Activated T-cell treated with anti-CD3 and anti-CD28 coated beads for 24 hours (primary cell): ENCODE measurements at places on chromosomes 2 and 18.

GRCh38 chr2:57990118-57990725 is 56.4 kb upstream of the VRK2 start:
- DNase-seq: no peak

GRCh38 chr18:73980289-73980979 is 167.2 kb downstream of the FBXO15 start:
- DNase-seq: no peak

- DNase-seq: no peak
These were observed 318.8 kb upstream of the TMEFF2 start for GRCh38 chr2:192513575-192513974.

DNA sequence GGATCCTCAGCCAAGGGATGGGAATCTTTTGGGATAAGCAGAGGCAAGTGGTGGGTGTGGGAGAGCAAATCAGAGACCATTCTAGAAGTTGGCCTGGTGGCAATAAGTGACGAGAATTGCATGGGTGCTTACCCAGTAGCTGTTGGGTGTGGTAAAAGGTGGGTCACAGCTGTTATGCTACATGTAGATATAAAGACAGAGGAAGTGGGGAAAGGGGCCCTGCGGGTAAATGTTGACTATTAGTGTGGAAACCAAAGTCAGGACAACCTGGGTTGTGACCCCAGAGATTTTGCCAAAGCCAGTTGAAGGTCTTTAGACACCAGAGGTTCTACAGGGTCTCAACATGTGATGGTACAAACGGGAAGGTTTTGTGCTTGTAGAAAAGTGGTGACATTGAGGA is 443.6 kb upstream of the HNRNPA3 start:
- no peak for DNase-seq

GRCh38 chr2:106358081-106358480 is 110.1 kb downstream of the RGPD3 start:
- no peak for DNase-seq

DNA sequence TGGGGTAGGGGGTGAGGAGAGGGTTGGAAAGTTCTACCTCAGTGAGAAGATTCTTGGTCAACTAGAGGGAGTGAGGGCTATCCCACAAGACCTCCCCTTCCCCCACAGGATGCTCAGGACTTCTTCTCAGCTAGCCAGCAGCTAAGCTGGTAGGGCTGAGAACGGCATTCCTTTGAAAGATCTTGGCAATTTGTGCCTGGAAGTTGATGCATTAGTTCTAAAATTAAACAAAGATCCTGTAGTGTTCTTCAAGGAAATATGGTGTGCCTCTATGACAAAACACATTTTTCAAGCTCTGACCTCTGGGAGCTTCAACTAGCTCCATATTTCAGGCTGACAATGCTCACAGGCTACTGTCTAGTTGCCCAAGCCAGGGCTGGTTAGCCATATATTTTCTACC is 2.3 kb downstream of the LYPD1 start:
- DNase-seq: no peak

- DNase-seq: no peak
These were observed 289.5 kb downstream of the SLC4A3 start for GRCh38 chr2:219916726-219917440.

DNA sequence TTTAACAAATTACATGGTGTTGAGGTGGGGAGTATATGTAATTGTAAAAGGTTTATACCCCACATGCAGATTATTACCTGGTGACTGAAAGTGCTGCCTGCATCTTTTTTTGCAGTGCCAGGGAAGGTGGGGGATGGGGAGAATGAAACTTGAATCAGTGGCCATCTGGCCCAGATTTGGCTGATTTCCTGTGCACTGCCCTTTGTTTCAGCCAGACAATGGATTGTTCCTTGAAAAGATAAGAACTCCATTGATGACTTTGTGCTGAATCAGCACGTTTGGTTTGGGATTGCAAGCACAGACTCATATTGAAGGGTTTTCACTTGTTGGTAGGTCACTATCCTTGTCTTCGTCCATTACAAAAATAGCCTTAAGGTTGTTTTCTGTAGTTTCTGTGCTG is 20.9 kb downstream of the GREB1L start:
- no peak for DNase-seq

- DNase-seq: no peak
These were observed 14.8 kb downstream of the RELCH start for GRCh38 chr18:62201870-62202269.

DNA sequence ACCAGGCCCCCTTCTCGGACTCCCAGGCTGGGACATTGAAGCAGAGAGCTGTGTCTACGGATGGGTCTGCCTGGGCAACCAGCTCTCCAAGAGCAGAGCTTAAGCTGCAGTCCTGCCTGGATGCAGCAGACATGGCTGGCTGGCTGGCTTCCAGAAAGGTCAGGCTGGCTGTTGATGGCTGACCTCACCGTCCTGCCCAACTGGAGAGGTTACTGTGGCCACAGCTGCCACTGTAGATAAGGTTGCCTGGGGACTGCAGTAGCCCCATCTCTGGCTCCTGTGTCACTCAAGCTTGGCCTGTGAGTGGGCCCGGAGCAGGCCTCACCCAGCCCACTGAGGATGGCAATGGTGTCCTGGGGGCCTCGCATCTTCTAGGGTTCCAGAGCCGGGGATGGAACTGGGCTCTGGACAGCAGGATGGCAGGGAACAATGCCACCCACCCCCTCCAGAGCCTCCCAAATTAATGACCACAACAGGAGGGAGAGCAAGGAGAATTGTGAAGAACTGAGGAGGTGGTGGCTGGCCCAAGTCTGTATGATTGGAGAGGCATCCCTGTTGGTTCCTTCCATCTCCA is 37.0 kb upstream of the FOSL2 start:
- no peak for DNase-seq

GRCh38 chr2:8526403-8526696 is 155.5 kb upstream of the ID2 start:
- DNase-seq: no peak

- no peak for DNase-seq
These were observed 207.4 kb downstream of the CBLN2 start for GRCh38 chr18:72336786-72337185.

GRCh38 chr2:51710222-51710621 is 678.3 kb upstream of the NRXN1 start:
- DNase-seq: no peak

DNA sequence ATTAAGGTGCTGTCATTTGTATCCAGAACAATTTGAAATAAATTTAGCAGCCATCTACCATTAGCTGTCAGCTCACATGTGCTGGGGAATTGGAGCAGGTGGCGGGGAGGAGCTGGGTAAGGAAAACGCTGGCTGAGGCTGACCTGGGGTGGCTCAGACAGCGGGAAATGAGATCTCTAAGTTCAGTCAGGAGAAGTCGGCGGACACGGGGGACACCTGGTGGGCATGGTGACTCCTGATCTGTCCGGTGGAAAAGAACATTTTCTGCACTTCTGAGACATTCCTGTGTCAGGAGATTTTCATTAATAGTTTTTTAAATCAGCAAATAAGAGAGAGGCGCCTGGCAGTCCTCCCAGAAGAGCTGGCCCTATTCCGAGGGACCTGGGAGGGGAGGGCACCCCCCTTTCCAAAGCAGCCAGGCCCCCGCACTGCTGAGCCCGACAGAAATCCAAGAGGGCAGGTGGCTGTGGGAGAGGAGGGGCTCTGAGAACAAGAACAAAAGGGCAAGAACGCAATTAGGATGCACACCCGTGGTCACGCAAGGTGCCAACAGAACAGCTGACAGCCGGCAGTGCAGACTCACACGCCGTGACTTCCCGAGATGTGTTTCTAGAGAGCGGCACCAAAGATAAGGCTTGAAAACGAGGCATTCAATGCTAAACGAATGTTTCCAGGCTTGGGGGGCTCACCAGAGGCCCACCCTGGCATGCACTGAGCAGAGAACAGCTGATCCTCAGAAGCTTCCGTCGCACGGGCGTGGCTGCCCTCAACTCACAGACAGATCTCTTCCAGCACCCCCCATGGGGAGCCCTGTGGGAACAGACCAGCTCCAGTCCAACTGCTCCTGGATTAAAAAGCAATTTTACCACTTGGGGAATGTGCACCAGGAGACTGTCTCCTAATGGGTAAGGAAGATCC is 26.4 kb downstream of the SLC66A2 start:
- DNase-seq: no peak

GRCh38 chr18:53886058-53886457 is 338.4 kb downstream of the MBD2 start:
- no peak for DNase-seq

GRCh38 chr2:239717319-239717675 is 307.8 kb downstream of the NDUFA10 start:
- DNase-seq: no peak

DNA sequence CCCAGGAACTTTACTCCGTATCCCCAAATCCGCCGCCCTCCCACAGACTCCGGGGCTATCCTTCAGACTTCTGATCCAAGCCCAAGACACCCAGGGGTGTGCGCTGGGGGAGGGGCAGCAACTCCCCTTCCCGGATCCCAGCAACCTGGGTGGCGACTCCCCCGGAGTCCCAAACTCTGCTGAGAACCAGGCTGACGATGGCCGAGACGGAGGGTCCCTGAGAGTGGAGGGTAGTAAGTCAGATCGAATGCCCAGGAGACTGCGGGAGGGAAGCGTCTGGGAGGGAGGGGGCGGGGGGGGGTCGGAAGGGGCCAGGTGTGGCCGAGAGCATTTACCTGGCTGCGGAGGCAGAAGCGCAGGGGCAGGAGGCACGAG is 7.0 kb upstream of the TNS1 start:
- no peak for DNase-seq

GRCh38 chr2:118607641-118608040 is 239.8 kb downstream of the EN1 start:
- no peak for DNase-seq

GRCh38 chr18:13235981-13236380 is 17.4 kb downstream of the LDLRAD4 start:
- DNase-seq: no peak

DNA sequence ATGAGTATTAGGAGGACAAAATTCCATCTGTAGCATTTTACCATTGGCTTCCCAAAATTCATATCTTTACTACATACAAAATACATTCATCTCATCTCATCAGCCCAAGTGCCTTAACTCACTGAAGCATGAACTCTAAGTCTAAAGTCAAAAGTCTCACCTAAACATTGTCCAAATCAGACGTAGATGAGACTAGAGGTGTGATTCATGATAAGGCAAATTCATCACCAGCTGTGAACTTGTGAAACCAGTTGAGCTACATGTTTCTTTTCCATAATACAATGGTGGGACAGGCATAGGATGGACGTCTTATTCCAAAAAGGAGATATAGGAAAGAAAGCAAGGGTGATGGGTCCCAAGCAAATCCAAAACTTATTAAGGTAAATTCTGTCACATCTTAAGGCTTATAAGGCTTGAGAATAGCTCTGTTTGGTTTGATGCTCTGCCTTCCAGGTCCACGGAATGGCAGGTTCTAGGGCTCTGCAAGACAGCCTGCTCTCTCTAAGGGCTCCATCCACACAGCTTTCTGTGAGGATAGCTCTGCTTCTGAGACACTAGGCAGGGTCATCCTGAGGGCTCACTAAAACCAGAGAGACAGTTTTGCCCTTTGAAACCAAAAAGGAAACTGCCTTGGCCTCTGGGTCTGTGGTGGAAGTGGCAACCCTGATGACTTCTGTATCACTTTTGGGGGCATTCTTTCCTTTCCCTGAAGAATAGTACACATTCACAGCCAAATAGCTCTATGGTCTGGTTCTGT is 9.6 kb downstream of the IFIH1 start:
- no peak for DNase-seq

- no peak for DNase-seq
These were observed 8.6 kb downstream of the OSBPL6 start for GRCh38 chr2:178202927-178203326.

DNA sequence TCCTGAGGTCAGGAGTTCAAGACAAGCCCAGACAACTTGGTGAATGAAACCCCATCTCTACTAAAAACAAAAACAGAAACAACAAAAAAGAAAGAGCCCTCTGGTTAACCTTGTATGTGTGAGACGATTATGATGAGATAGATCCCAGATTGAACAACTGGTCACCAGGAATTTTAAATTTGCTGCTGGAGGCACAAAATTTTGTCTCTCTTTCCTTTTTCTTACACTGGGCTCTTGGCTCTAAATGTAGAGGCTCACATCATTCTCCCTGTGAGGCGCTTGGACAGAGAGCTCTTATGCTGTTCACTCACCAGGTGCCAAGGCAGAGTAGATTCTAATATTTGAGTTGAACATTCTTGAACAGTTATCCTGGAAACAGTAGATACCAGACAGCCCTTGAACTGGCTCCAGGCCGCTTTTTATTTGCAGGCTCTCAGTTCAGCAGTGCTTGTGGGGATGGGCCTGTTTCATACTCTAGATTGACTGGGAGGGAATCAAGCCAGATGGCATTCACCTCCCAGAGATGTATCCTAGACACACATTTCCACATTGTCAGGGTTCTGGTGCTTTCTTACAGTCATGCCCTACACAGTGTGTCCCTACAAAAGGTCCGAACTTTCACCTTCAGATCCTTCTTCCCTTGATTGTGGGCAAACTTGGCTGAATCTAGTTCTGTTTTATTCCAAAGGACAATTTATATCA is 1159.6 kb downstream of the RPIA start:
- no peak for DNase-seq

DNA sequence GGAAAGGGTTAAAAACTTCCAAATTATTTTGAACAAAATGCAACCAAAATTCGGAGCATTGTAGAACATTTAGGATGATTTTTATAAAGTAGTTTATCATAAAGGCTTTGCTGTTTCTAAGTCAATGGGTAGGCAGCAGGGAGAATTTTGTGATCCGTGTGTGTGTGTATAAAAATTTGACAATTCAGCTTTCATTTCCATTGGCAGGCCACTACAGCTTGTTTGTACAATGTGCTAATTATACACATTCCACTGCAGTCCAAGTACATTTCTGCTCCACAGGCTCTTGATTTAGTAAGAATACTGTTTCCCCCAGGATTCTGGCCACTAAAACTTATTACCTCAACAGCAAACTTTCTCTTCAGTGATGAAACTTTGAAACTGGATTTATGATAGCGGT is 71.8 kb upstream of the LTBP1 start:
- no peak for DNase-seq

DNA sequence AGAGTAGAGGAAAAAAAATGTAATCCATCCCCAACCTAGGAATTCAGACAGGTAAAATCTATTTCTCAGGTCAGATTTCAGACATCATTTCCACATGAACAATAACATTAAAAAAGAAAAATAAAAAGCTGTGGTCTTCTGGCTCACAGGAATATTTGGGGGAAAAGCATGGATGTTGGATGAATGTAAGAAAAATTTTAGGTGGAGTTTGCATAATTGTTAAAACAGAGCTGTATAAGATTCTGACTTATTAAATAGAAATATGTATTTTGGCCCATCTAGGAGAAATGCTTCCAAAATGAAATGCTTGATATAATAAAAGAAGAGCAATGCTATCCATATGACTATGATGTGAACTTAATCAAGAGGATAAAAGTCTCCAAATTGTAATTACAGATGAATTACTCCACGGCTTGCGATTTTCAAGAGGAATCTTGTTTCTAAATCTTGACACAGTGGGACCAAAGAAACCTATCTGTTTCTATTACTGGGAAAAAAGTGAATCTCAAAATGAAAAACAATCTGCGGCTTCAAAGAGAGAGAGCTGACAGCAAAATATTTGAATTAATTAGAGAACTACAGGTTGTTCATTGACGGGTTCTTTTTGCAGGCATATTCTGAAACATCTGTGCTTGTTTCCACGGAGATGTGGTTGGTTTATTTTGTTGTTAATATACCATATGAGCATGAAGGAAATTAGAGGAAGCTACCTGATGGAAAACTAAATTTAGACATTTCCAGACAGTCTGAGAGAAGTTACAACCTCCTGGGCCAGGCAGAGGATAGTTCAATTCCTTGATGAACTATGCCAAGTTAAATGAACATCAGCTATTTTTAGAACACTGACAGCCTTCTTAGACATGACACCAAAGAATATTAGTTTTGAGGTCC is 468.7 kb downstream of the PID1 start:
- no peak for DNase-seq
